ENCODE measurements at places on chromosomes 13 and 19.
A peak's percentile ranks its signal among the peaks of the same experiment; 100 is the strongest.

DNA sequence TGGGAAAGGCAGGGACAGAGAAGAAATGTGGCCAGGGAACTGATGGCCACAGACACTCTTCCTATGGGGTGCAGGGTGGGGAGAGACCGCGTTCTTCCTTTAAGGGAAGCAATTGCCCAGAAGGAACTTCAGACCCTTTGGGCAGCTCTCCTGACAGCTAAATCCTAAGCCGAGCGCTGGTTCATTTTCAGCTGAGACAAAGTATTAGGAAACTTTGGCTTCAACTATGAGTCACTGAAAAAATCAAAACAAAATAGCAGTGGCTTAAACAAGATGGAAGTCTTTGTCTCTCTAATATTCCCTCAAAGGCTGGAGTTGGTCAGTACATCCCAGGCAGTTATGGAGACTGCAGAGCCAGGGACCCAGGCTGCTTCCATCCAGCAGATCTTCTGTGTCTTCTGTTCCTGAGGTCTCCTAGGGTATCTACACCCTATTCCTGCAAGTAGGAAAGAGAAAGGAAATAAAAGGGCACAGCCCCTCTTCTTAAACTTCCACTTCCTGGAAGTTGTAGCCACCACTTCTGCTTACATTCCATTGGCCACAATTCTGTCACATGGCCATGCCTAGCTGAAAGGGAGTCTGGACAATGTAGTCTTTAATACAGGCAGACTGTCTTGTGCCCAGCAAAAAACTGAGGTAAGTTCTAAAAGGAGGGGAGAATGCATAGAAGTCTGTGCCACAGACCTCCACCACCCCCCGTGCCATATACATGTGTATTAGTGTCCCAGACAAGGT, 163.5 kb downstream of the KATNAL1 start:
- peak; percentile 52 for DNase-seq

GRCh38 chr19:52734331-52734892, 432 bp downstream of the ZNF611 start:
- DNase-seq = no peak

GRCh38 chr13:110239280-110240125, 67.5 kb downstream of the COL4A1 start:
- no peak for DNase-seq

GRCh38 chr13:31012655-31013024, 80.2 kb downstream of the TEX26 start:
- no peak for DNase-seq

DNA sequence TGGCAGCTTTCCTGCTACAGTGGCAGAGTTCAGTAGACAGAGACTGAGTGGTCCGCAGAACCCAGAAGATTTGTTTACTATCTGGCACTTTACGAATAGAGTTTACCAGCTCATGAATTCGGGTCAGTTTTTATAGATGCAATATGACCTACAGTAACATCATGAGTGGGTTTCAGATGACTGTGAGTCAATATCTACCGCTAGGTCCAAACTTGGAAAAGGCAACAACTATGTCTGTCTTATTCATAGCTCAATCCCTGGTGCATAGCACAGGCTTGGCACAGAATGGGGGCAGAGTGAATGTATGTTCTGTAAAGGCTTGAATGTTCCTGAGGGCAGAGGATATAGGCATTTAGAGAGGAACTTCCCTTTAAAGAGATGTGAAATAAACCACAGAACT, 65.2 kb downstream of the RAP2A start:
- no peak for DNase-seq

DNA sequence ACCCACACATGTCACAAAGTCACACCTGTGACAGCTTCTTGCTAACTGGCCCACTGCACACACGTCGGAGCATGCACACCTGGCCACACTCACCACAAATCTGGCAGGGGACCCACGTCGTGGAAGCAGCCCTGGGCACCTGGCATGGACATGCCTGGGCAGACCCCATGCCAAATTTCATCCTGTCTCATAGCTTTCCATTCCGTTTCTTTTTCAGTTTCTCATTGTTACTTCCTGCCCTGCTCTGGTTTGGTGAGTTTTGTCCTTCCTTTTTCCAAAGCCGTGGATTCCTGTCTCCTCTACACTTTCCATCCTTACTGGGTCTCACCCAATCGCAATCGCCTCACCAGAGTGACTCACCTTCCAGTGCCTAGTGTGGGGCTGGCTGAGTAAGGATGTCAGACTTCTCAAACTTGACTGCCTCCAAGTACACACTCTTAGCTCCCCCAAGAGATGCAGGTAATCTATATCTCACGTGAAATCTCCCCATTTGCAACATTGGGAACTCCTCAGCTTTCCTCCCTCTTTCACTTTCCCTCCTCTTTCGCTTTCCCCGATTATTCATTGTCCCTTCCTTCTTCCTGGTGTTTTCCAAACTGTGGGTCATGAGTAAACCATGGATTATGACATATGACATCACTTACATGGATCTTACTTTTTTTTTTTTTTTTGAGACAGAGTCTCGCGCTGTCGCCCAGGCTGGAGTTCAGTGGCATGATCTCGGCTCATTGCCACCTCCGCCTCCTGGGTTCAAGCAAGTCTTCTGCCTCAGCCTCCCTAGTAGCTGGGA, 1.6 kb upstream of the BBC3 start:
- peak; percentile 72 for DNase-seq

DNA sequence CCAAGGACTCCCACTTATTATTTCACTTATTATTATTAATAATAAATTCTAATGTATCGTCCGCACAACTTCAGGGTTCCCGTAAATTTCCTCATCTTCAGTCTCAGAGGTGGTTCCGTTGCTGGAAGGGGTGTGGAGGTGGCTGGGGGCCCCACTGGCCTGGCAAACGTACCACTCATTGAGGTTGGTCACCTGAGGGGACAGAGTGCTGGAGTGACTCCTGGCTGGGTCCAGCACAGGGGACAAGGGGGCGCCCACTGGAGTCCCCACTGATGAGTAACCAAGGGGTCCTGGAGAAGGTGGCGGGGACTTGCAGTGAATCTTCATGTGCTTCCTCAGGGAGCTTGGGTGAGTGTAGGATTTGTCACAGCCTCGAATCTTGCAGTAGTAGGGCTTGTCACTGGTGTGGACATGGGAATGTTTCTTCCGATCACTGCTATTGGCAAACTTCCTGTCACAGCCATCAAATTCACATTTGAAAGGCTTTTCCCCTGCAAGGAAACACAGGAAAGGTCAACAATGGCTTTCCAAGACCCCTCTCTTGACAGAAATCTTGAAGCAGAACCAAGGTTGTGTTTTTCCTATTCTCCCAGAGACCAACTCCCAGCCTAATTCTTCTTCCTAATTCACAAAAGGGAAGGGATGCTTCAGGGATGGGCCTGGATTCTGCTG, 6.1 kb downstream of the ZIC5 start:
- no peak for DNase-seq

DNA sequence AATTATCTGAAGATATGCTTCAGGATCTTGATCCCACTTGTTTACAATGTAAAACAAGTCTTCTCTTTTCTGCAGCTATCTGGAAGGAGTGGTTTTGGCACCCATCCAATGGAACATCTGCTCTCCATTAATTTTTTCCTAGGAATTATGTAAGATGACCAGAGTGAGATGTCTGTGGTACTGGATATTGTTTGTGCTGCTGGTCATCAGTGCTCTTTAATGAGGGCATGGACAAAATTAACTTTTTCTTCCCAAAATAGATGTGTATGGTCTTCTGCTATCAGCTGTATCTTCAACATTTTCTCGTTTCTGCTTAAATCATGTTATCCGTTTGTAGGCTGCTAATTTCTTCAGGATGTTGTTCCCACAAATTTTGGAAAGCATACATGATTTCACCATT, 415.4 kb upstream of the KLHL1 start:
- DNase-seq = peak; percentile 2

GRCh38 chr19:48480558-48481500, 11.7 kb downstream of the CYTH2 start:
- DNase-seq = peak; percentile 59

DNA sequence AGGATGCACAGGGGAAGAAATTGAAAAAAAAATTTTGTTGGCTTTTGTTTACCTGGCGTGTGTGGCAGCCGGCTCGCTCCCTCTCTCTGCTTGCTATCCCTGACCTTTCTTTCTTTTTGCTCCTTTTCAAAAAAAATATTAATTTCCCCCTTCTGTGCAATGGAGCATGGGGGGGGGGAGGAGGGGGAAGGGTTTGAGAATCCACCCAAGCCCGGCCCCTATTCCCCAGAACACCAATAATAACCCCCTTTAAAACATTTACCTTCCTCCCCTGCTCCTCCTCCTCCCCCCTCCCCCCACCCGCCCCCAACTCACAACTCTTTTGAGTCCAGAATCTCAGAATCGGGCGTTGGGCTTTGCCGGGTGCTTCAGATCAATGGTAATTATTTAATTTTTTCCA, 28.4 kb downstream of the NFIX start:
- DNase-seq = no peak

DNA sequence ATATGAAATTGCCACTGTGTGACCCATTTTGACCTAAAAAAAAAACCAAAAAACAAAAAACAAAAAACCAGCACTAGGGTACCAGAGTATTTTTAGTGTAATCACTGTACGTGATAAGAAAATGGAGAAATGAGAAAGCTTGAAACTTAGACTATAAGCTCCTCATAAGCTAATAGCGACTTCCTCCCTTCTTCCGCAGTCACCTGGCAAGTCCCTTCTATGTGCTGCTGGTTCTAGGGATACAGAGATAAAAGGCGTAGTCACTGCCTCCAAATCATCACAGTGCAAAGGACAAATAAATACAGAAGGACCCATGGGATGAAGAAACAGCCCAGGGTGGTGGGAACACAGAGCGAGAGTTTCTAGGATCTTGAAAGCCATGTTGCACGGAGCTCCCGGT, 190.3 kb downstream of the TM9SF2 start:
- DNase-seq = no peak

- DNase-seq = no peak
Measured at GRCh38 chr13:34459856-34460255, 482.2 kb upstream of the NBEA start.

GRCh38 chr13:85969331-85969730, 170.1 kb upstream of the SLITRK6 start:
- DNase-seq = no peak

DNA sequence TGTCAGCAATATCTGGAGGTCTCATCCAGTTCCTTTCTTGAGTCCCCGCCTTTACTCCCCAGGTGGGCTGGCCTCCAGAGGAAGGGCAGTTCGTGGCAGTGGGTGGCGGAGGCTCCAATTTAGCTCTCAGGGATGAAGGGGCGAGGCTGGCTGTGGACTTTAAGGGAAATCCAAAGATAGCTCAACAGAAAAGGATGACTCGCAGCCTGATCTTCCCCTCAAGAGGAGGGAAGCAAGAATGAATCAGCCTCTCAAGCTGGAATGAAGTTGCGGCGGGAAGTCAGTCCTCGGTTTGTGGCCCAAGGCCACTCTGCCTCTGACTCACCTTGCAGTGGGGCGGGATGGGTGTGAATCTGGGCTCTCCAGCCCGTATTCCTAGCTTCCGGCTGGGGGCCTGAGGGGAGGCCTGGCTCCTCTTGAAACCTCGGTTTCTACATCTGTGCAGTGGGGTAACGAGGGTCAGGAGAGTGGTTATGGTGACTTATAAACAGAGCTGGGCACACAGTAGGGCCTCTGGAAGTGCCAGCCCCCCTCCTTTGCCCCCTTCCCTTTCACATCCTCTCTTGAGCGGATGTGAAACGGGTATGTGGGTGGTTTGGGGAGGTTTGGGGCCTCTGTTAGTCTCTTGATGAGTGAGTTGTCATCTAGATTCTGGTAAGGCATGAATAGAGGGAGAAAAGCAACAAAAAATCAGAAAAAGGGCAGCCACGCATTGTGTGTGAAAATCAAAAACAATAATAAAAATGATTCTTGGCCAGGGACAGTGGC, 10.5 kb upstream of the SMG9 start:
- DNase-seq = peak; percentile 98

Data from astrocyte (in vitro differentiated cells and primary cell).